ENCODE measurements at places on chromosomes 5 and 9. TPM values are rescaled to one million over a fixed set of nuclear protein-coding genes. Genes with fewer than 3 reads are reported as not detected.

The NR2F1-AS1 gene
- 1.1 TPM for total RNA-seq

GRCh38 chr9:16413509-16414016, 456.9 kb downstream of the BNC2 start:
- peak; percentile 33 for DNase-seq

GRCh38 chr9:35072461-35073278, at the start of gene VCP:
Gene VCP, minus strand, starts transcription at chr9:35072625. Its CDS starts 272 bp downstream, at chr9:35072353.
- DNase-seq = peak; percentile 98

DNA sequence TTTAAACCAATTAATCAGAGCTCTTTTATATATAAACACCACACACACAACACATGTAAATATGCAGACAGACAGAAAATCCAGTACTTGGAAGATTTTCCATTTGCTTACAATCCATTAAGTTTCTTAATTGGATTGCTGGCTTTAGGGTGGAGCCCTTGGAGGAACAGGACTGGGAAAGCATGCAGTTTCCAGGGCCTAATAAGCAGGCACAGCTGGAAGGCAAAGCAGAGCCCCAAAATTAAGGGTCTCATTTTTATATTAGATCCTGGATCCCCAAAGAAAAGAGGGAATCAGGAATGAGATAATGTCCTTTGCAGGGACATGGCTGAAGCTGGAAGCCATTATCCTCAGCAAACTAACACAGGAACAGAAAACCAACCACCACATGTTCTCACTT, 13.1 kb upstream of the SMC2 start:
- DNase-seq = no peak

DNA sequence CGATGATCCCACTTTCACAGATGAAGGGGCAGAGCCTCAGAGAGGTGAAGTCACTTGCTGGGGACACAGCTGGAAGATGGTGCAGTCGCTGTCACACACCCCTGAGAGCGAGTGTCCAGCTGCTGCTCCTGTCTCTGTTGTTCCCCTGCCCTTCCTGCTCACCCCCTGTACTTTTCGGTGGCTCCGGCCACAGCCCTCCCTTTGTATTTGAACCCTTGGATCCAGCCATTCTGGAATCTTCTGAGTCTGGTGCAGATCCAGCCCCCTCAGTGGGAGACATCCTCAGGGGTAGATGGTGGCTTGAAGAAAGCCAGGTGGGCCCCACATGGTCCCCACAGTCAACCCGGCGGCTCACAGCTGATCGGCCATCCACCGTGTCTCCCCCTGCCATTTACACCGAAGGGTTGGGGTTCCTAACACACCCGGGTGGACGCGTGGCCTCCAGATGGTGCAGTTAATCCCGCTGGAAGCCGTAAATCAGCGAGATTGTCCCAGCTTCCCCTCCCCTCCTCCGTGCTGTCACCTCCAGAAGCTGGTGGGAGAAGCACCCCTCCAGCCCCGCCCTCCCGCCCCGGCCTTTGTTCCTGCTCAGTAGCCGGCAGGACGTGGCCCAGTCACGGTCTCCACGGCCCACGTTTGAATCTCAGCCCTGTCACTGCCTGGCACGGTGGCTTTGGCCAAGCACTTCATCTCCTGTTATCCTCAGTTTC, 204.8 kb downstream of the C9orf50 start:
- no peak for DNase-seq

The IGIP gene
- 5.9 TPM for total RNA-seq

The EHMT1 gene
- total RNA-seq = 45.4 TPM

The SLIT3 gene
- 1.7 TPM for total RNA-seq

DNA sequence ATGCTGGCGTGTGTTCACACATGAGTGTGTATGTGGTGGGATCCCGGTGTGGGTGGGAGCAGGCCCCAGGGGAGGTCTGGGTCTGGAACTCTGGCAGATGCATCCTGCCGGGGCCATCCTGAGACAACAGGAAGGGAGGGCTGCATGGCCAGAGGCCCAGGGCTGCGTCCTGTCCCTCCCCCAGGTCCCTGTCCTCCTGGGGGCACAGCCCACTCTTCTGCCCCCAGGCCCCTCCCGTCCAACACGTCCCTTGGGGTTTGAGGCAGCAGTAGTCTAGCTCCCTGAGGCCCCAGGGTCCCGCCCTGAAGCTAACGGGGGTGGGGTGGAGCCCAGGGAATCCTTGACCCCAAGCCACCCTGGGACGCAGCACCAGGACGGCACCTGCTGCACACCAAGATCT, 16.6 kb downstream of the FLT4 start:
- no peak for DNase-seq

DNA sequence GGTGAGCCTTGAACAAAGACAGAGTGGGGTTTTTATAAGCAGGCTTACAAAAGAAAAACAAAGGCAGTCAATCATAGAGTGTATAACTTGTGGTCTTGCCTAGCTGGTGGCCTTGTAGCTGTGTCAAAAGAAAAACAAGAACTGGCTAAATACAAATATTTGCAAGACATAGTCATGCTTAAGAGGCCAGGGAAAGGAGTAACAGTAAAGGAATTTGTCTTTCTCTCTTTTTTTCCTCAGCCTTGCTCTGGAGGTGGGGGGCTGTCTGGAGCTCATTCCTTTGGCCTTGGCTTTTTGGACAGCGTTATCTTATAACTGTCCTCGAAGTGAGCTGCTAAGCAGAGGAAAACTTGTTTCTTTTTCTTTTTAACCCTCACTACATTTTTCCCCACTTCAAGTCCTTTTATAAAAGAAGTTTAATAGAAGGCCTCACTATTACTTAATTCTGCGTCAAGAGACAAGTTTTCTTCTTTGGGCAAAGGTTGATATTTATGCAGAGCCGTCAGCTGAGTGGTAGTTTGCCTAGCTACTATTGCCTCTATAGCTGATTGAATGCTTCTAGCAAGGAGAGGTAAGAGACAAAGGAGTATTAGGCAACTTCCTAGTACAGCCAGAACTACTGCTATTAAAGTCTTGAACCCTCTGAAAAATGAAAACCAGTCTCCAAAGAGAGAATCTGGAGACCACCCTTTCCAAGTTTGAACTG, 14.3 kb downstream of the CEL start:
- peak; percentile 38 for DNase-seq

DNA sequence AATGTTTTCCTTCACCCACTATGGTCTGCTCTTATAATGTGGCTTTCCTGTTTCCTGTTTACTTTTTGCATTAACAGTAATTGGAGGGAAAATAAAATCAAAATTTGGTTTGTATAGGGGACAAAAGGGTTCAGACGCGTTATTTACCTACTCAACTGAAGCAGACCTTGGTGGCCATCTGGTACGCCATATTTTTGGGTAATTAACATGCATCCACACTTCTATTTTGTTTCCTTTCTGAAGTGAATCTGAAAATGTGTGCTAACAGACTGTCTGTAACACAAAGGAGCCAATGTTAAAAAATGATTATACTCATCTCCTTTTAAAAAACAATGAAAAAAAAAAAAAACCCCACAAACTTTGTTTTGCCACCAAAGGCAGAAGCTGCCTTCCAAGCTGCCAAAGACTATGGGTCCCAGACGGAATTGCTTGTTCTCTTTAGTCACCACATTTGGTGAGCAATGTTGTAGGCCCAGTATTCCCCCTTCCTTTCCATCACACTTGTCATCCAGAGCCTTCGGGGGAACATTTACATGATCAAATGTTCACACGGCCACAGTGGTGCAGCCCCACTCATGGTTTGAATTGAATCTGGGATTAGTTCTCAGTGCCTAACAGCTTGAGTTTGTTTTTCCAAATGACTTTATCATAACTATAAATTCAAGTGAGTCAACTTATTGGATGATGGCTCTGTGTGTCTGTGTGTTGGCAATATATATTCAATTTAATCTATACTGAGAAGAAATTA, 323.7 kb upstream of the CD180 start:
- DNase-seq = no peak

- DNase-seq = peak; percentile 62
Observed at GRCh38 chr5:80083101-80083890, 48.1 kb downstream of the THBS4 start.

The GLT6D1 gene
- total RNA-seq = not detected

GRCh38 chr9:3157011-3157410, 313.1 kb upstream of the PUM3 start:
- DNase-seq = no peak

DNA sequence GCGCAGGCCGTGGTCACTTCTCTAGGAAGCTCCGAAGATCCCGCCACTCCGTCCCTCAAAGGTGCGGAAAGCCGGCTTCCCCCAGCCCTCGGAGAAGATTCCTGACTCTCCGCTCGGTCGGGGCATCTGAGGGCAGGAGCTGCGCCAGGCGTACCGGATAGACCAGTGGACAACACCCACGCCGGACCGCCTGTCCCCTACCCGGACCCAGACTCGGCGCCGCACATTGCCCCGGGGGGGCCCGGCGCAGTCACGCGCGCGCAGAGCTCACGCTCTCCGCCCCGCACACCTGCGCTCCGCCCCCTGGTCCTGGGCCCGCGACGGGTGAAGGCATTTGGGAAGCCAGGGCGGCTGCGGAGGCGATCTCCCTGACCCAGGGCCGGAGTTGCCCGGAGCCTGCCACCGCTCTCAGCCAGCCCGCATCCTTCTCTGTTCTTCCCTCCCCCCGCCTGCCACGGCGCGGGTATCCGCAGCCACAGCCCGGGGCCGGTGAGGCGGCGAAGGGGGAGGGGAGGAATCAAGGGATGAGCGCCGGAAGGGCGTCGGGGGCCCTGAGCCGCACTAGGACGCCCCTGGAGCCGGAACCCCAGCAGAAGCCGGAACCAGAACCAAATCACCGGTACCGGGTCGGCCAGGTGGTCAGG, 448 bp downstream of the RELL2 start:
- no peak for DNase-seq

GRCh38 chr5:3375586-3376311, 219.9 kb upstream of the IRX1 start:
- DNase-seq = no peak

The FAM120A gene
- 69.0 TPM for total RNA-seq

DNA sequence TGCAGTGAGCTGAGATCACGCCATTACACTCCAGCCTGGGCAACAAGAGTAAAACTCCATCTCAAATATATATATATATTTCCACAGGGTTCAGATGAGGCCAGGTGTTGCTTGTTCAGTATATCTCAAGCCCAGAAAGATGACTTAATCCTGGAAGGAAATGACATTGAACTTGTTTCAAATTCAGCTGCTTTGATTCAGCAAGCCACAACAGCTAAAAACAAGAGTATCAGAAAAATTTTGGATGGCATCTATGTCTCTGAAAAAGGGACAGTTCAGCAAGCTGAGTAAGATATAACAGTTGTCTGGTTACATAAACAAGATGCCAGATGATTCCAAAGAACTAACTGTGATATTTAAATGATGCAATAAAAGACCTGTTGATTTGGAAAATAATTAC, 352.0 kb downstream of the KCTD16 start:
- DNase-seq = no peak

The KCNIP1 gene
- not detected for total RNA-seq

- peak; percentile 50 for DNase-seq
Observed at GRCh38 chr5:160467555-160468362, 46.1 kb downstream of the PTTG1 start.

GRCh38 chr5:127013407-127013806, 17.0 kb downstream of the MARCHF3 start:
- no peak for DNase-seq

DNA sequence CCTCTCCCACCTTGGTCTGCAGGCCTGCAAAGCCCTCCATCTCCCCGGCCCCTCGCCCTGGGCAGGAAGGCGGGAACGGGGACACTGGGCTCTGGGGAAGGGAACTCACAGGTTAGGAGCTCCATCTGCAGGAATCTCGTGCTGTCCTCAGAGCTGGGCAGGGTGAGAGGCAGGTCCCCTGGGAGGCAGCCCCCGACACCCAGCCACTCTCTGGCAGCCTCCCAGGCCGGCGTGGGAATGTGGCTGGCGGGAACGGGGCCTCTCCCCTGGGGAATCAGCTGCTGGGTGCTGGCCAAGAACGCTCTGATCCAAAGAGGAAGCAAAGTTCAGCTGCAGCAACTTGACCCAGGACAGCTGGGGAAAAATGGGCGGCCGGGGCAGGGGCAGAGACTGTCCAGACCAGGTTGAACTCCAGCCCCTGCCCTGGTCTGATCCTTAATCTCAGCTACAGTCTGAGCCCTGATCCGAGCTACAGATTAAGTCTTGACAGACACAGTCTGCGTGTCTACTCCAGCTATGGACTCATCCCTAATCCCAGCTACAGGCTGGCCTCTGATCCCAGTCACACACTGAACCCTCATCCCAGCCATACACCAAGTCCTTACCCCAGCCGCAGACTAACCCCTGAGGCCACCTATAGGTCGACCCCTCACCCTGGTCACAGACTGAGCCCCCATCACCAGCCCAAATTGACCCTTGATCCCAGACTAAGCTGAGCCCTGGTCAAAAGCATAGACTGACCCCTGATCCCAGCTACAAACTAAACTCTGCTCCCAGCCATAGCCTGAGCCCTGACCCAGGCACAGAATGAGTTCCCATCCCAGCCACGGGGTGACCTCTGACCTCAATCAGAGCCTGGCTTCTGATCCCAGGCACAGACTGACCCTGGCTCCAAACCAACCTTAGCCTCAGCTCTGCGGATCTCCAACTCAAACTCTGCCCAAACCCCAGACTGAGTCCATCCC, 37.3 kb upstream of the EGFL7 start:
- DNase-seq = peak; percentile 41

The TEX48 gene
- total RNA-seq = not detected

The MARCHF11 gene
- total RNA-seq = not detected

DNA sequence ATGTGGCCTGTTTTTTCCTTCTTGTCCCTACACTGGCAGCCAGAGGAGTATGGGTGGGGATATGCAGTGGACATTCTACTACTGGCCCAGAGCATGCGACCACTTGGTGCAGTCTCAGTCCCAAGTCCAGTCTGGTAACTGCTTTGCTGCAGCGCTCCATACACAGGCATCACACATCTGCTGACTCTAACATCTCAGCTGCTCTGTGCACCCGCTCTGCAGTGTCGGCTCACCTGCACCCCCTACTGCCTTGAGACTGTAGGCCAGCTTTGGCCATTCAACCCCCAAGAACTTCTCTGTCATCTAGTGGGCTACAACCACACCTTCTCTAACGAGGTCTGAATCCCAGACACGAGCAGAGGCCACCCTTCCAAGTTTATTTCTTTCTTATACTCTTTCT, 46.4 kb upstream of the SLCO6A1 start:
- no peak for DNase-seq

The CCDC192 gene
- not detected for total RNA-seq

DNA sequence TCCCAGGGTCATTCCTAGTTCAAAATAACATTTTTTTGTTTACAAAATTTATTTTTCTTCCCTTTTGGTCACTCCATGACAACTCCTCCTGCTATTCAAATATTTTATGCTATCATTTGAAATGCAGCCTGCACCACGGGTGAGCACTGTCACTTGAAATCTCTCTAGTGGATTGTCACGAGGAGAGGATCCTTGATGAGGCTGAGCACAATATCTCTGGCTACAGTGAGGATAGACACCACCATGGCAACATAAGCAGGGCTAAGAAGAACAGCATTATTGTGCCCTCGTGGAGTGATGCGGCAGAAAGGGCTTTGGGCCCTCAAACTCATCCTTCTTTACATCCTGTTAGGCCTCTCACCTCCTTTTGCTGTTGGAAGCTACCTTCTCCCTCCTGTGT, 321.9 kb downstream of the RAB3C start:
- DNase-seq = no peak

The DNAH5 gene
- total RNA-seq = 0.13 TPM

The HAPLN1 gene
- not detected for total RNA-seq

GRCh38 chr9:104536756-104537155, at the start of gene OR13C3:
Gene OR13C3, minus strand, starts transcription at chr9:104536856. Its CDS starts 133 bp downstream, at chr9:104536723.
- DNase-seq = no peak

The CCDC112 gene
- total RNA-seq = 4.5 TPM

The MIGA2 gene
- total RNA-seq = 25.0 TPM

- DNase-seq = peak; percentile 73
Observed at GRCh38 chr5:179959641-179960040, 51.9 kb upstream of the TBC1D9B start.

The UGT3A2 gene
- total RNA-seq = not detected

GRCh38 chr5:60945813-60946187, 795 bp downstream of the NDUFAF2 start:
- DNase-seq = peak; percentile 52

The PCDHB3 gene
- total RNA-seq = 0.13 TPM
